Femur (tissue), 1 donor: ENCODE measurements at places on chromosomes 3 and 15.

- no peak for DNase-seq
Measured at GRCh38 chr3:7194071-7194835, 333.3 kb downstream of the GRM7 start.

DNA sequence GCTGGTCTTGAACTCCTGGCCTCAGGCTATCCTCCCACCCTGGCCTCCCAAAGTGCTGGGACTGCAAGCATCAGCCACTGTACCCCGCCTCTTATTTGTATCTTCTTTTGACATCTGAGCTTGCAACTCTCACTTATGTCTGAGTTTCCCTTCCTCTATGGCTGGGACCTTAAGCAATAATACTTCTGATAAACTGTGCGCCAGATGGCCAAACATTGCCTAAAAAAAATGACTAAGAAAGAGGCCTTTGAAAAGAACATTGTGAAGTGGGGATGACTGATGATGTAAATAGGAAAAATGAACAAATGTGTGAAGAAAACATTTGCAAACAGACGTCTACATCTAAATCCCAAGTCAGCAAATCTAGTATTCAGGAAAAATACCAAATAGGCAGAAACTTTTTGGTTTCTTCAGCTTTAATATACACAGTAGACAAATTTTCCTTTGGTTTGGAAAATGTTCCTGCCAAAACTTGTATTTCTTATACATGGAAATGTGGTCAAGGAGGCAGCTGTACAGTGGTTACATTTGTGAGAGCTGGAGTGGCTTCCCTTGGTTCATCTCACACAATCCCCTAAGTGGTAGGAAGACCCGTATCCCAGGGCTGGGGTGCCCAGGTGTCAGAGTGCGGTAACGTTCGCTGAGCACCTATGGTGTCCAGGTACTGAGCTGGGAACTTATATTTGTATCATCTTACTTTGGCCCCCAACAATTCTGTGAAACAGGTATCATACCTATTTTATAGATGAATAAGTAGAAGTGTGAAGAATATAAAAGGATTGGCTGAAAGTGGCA is 11.6 kb upstream of the TFRC start:
- DNase-seq = no peak

GRCh38 chr3:58388550-58389091 is 45.0 kb downstream of the PDHB start:
- no peak for DNase-seq

- DNase-seq = no peak
Measured at GRCh38 chr3:63400246-63400860, 122.2 kb downstream of the SYNPR start.

DNA sequence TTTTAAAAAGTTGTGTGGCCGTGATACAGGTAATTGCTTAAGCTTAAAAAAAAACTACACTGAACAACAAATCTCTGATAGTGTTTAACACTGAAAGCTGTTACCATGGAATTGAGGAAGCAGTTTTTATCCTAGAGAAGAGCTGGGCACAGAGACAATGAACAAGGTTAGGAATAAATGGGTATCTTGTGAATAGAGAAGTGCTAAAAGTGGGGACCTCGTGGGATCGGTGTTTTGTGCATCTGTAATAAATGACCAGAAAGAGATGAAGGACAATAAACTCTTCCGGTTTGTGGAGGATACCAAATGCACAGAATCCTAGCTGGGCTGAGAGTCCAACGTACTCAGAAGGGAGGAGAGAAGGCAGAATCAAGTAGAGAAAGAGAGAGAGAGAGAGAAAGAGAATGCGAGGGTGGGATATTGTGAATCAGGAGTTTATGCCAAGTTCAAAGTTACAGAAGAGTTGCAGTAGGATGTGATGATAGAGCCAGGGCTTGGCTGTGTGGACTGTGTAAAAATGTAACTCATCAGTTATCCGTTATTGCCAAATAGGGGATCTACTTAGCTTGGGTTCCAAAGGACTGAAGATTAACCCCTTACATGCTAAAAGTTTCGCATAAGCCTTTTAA is 148.9 kb downstream of the IL20RB start:
- no peak for DNase-seq

DNA sequence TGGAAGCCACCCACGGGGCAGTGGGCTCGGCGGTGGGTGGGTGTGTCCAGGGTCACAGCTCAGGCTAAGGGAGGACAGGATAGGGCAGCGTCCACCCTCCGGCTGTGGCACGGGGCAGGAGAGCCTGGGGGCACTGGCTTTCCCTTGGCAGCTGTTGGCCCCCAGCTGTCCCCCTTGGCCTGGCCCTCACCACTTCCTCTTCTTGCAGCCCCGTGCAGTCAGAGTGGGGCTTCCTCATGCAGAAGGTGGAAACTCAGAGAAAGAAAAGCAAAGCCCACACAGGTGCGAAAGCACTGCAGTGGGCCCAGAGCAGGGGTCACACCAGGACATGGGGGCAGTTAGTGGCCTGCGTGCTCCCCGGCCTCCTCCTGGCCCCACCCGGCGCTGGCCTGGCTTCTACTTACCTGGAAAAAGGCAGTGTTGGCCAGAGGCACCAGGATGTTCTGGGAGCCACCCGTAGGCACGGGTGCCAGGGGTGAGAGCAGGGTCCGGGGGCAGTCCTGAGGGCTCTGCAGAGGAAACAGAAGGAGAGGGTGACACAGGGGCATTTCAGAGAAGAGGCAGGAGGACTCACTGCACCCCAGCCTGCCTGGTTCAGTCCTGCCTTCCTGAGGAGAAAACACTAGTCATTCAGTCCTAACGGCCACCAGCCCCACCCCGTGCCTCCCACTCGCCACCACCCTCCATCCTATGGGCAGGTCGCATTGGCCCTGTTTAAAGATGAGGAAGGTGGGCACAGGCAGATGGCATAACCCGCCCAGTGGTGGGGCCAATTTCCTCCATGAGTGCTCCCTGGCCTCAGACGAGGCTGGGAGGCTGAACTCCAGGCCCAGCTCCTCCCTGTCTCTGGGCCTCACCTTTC is 28.3 kb downstream of the PLXND1 start:
- DNase-seq = peak; percentile 69

DNA sequence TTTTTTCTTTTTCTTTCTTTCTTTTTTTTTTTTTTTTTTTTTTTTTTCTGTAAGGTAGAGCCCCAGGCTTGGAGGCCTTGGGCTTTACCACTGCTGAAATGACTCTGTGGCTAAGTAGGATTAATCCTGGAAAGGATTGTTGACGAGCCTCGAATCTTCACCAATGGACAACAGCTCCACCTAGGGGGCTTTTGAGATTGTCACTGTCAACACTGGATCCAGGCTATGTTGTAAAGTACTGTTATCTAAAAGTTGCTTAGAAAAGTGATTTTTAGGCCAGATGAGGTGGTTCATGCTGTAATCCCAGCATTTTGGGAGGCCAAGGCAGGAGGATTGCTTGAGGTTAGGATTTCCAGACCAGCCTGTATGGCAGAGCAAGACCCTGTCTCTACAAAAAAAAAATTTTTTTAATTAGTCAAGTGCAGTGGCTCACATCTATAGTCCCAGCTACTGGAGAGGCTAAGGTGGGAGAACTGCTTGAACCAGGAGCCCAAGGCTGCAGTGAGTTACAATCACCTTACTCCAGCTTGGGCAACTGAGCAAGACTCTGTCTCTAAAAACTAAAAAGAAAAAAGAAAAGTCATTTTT is 41.6 kb downstream of the KLHL18 start:
- peak; percentile 77 for DNase-seq

DNA sequence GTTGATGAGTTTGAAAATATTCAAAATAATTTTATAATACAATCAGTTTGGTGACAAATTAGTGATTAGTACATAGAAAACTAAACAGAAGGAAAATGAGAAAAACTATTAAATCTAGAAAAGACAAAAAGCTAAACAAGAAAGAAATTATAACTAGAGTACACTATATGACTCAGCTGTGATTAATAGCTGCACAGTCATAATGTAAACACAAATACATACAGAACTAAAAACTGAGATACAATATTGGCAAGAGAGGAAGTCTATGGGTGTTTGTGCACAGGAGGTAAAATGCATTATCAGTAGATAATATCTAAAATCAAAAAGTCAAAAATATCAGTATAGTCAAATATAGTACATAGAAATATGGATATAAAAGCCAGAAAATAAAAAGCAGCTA is 80.7 kb upstream of the PCSK6 start:
- DNase-seq = no peak

GRCh38 chr15:87597346-87598052 is 659.0 kb downstream of the NTRK3 start:
- DNase-seq = no peak

DNA sequence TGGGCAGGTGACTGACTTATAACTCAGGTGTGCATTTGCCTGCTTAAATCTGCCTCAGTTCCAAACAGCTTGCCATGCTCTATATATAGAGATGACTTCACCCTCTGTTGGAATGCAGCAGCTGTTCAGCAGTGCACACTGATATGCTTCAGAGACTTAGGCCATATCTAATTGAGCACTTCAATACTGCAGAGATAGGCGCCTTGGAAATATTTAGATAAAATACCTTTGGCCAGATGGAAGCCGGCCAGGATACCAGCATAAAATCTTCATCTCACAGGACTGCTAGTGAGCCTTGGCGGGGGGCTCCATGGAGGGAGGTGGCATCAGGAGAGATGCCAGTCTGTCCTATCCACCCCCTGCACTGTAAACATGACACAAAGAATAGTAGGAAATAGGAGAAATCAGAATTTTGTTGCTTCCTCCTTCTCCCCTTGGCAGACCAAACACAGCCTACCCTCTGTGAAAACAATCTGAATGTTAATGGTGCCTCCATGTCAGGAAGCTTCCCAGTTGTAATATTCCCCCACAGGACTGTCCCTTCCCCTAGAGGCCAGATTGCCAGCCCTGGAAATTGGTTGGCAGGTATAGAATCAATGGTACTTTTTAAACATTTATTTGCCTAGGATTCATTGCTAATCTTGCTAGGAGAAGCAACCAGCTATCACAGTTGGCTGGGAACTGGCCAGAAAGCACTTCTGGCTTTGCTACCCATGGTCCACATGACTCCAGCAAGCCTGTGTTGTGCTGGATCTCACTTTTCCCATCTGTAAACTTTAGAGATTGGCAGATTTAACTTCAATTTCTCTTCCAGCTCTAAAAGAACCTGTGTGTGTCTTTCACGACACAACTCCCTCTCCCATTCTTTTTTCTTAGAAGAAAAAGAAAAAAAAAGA is 215.5 kb upstream of the KCNMB2 start:
- DNase-seq = peak; percentile 64

GRCh38 chr3:186691676-186692075 is 25.5 kb upstream of the KNG1 start:
- no peak for DNase-seq

- DNase-seq = no peak
Measured at GRCh38 chr3:62416144-62416543, 42.8 kb upstream of the FEZF2 start.

GRCh38 chr15:78102741-78103140 is 10.4 kb downstream of the SH2D7 start:
- DNase-seq = peak; percentile 12

GRCh38 chr15:83398626-83399025 is 48.5 kb upstream of the SH3GL3 start:
- no peak for DNase-seq
